ENCODE measurements at places on chromosomes 13 and 19.
A peak's percentile ranks its signal among the peaks of the same experiment; 100 is the strongest.

- DNase-seq, result no peak
Observed at GRCh38 chr19:21101521-21102242, 19.7 kb downstream of the ZNF714 start.

DNA sequence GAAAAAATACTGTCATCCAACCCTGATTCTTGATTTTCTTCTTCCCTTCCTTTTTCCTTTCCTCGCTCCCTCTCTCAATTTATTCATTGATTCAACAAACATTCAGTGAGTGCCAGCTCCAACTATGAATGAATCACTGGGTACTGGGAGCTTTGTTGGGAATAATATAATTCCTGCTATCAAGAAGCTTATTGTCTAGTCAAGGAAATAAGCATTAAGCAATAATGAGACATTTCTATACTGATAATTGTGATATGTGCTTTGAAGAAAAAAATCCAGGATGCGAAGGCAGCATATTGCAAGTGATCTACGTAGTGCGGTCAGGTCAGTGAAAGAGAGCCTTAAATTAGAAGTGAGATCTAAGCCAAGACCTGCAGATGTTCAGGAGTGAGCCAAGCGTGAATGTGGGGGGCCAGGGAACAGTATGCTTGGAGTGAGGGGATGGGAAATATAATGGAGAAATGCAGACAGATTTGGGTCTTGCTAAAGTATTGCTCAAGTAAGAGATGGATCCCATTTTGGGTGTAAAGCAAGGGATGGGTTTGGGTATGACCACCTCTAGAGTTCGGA lies 253.5 kb downstream of the LHFPL6 start:
- no peak for DNase-seq

- DNase-seq, result no peak
Observed at GRCh38 chr13:73833325-73834070, 300.7 kb downstream of the KLF12 start.

DNA sequence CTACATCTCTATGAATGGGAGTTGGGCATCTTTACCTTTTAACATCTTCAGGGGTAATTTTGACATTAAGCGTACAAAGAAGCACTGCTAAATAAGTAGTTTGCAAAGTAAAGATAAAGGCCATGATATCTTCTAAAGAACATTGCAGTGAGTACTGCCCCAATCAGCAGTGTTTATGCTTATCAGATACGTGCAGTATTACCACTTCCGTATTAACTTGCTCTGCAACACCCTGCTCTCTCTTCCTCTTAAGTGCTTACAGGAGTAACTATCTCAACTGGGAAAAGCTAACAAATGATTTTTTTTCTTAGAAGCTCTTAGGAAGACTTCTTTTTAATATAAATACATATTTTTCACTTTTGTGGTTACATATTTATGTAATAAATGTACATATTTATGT lies 793.7 kb upstream of the SLC10A2 start:
- peak; percentile 75 for DNase-seq

GRCh38 chr19:16160943-16161560 lies 12.3 kb downstream of the CIB3 start:
- DNase-seq, result no peak

- peak; percentile 65 for DNase-seq
Observed at GRCh38 chr13:32650705-32651311, 64.6 kb downstream of the PDS5B start.

GRCh38 chr19:3008994-3009393 lies 20.1 kb downstream of the TLE2 start:
- DNase-seq, result no peak

DNA sequence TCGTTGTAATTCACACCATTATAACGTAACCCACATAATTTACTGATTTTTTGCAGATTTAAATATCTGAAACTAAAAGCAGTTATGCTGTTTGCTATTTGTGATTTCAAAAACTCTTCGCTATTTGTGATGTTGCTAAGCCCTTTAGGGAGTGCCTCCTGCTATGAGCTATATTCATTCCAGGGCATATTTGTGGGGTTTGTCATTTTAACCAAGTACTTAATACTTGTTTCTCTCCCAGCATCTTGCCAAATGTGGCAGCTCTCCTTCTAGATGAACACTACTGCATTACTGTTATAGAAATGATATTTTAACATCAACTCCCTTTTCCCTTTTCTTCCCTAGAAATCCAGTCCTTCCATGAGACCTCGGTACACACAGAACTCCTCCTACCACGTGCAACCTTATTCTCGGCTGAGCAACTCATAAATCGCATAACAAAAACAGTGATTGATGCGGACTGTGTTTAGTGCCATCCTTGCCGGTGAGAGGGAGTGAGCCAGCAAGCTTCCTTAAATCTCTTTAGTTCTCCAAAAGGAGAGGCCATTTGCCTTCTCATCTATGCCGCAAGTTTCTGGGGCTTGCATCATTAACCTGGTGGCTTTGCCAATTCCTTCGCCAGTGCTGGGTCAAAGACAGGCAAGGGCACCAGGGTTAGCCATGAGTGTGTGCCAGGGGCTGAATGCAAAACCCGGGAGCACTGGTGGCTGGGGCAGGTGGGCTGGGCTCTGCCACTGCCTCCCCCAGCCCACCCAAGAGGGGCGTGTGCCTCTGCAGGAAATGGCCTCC lies 33.4 kb downstream of the RFX2 start:
- no peak for DNase-seq
